ENCODE measurements at places on chromosomes 4 and X.

GRCh38 chr4:74338792-74339333 lies 26.1 kb upstream of the EREG start:
- no peak for DNase-seq

DNA sequence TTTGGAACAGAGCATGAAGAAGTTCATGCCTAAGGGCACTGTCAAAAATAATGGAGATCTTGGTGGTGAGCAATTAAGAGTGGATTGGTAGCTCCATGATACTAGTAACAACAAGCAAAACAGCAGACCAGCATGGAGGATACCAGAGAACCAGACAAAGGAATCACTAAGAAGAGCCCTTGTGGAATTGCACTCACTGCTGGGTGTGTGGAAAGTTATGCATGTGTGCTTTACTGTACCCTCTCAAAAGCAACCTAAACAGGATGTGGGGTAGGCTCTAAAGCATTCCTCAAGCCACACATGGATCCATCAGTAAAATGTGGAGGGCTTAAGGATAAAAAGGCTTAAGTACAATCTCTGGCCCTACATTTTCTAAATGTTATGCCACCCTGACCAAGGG lies 69.5 kb downstream of the AR start:
- DNase-seq = no peak

GRCh38 chr4:182325848-182326255 lies 82.7 kb downstream of the TENM3 start:
- no peak for DNase-seq

DNA sequence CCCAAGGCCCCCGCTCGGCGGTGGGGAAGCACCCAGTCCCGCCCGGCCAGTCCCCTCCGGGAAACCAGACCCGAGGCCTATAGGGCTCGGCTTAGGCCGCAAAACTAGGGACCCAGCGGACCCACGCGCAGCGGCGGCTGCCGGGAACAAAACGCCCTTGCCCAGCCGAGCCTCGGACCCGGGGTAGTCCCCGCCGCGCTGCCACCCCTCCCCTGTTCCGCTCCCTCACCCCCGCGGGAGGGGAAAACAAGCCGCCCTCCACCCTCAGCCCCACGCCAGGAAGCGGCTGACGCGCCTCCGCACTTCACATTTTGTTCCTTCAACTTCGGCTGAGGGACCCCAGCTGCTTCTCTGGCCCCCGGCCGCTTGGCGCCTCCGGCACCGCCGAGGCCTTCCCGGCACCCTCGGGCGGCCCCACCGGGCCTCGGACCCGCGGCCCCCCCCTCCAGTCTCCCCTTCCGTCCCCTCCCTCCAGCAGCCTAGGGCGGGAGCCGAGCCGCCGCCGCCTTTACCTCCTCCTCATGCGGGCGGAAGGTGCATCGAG lies 694 bp downstream of the PDS5A start:
- DNase-seq = peak; percentile 21

DNA sequence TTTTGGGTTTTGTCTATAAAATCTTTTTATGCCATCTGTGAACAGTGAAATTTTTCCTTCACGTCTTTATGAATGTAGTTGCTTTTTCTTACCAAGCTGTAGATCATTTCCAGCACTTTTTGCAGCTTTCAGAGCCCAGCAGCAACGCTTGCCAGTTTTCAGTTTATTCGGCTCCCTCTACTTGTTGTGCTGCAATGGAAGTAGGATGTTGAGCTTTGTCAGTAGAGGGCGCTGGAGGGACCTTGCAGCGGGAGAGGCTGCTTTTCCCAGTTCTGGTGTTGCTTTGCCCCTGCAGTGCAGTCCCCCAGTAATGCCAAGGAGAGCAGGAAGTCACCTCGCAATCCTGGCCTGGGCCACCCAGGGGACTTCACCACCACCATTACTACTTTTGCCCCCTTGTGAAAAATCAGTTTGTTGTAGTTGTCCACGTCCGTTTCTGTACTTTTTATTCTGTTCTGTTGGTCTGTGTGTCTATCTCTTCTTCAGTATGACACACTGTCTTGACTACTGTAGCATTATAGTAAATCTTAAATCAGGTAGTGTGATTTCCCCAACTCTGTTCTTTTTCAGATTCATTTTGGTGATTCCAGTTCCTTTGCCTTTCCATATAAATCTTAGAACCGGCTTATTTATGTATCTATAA lies 21.8 kb downstream of the CMC4 start:
- no peak for DNase-seq

DNA sequence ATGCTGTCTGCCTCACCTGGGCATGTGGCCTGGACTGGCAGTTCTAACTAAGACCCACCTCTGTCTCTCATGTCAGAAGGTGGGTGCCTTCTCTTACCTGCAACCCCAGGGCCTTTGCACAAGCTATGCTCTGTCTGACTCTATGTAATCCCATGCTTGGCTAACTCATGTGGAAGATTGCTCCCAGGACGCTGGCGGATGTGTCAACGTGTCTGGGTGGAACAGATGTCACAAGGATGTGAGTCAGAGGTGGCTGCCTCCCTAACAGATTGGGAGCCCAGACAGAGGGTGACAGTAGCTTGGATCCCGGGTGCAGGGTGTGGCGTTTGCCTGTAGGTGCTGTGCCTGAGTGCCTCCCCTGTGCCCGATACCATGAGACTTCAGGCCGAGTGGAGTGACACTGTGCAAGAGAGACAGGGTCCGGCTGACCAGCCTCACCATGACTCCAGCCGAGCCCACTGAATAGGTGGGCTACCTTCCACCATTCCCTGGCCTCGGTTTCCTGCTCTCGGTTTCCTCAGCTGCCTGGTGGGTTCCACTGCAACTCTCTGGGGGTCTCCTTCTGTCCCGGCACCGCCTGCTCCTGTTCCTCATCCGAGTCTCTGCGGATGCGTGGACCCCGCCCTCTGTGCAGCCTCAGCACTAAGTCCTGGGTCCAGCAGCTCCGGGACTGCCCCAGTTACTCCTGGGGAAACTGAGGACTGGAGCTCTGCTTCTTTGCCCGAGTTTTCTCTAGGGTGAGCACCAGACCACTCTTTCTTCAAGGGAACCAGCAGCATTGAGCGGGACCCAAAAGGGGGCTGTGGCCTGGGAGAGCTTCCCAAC lies 11.0 kb downstream of the SH3BP2 start:
- no peak for DNase-seq

GRCh38 chrX:10104958-10105658 lies 51.7 kb upstream of the CLCN4 start:
- no peak for DNase-seq

- no peak for DNase-seq
Measured at GRCh38 chrX:69185141-69185540, 19.9 kb upstream of the PJA1 start.

- no peak for DNase-seq
Measured at GRCh38 chrX:121570072-121570841, 522.8 kb downstream of the GLUD2 start.

DNA sequence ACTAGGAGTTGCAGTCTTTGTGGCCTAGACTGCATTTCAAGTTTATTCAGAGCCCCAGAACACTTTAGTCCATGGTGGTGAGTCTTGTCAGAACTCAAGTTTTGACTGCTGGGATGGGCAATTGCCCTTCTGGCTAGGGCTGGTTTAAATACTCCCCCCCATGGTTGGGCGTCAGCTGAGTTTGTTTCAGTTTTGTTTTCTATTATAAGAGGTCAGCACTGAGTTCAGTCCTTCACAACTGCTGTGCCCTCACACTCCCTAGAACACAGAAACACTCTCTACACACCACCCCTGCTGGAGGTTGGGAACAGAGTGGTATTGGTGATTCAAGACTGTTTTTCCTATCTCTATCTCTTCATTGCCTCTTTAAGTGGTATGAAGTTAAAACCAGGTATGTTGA lies 217.0 kb downstream of the GUCY2F start:
- DNase-seq = no peak

GRCh38 chr4:47704693-47705325 lies 133.1 kb downstream of the CORIN start:
- no peak for DNase-seq

DNA sequence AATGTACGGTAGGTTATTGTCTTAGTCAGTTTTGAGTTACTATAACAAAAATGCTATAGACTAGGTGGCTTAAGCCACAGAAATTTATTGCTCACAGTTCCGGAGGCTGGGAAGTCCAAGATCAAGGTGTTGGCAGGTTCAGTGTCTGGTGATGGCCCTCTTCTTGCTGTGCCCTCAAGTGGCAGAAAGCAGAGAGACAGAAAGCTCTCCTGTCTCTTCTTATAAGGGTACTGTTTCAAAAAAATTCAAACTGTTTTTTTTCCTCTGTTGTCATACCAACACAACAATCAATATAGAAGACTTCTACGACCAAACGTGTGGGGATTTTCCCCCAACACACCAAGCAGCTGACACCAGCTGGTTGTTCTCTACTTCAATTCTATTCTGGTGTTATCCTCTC lies 53.4 kb downstream of the ADGRG4 start:
- DNase-seq = no peak

GRCh38 chr4:96649536-96649935 lies 809.6 kb downstream of the PDHA2 start:
- no peak for DNase-seq

DNA sequence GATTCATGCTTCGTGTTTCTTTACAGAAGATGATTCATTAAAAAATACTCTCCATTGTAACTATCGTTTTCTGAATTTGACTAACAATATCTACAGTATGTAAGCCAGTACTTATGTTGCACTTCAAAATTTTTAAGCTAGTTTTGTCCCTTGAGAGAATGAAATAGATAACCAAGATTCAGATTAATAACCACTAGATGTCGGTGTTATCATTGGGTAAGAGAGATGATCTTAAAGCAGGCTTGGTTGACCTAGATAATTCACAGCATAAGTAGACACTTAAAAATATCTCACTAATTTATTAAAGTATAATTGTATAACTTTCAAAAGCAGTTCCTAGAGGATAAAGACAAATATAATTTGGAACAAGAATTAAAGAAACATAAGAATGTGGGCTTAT lies 430.9 kb downstream of the C4orf33 start:
- no peak for DNase-seq

- no peak for DNase-seq
Measured at GRCh38 chr4:41512136-41512535, 25.8 kb upstream of the LIMCH1 start.

DNA sequence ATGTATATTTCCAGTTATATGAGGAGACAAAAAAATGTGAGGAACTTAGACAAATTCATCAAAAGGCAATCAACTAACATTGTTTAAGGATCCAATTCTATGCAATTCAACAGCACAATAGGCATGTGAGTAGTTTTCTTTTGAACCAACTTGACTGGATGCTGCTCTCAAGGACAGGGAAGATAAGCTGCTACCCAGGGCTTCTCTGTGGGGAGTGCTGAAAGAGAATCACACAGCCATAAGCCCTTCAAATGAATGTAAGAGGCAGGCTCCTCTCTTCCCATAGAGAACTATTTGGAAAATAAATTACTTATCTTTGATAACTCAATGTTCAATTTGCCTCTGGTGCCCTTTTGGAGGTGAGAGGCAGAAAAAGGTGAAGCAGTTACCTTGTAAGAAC lies 1413.6 kb downstream of the PCDH7 start:
- no peak for DNase-seq

DNA sequence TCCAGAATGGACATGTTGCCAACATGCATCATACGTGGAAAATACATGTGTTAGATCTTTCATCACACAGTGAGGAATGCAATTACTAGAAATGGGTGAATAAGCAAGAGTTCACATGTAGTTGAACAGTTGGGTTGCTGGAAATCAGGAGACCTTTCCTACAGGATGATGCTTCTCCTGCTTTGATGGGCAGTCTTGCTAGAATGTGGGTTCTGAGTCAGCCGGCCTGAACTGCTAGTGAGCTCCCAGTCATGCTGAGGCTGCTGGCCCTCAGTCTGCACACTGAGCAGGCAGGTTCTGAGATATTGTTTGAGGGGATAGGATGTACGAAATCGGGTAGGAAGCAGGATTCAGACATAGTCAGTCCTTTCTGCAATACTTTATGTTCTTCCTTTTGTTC lies 20.2 kb downstream of the MSL3 start:
- no peak for DNase-seq

GRCh38 chr4:141079393-141079930 lies 53.8 kb downstream of the RNF150 start:
- no peak for DNase-seq

DNA sequence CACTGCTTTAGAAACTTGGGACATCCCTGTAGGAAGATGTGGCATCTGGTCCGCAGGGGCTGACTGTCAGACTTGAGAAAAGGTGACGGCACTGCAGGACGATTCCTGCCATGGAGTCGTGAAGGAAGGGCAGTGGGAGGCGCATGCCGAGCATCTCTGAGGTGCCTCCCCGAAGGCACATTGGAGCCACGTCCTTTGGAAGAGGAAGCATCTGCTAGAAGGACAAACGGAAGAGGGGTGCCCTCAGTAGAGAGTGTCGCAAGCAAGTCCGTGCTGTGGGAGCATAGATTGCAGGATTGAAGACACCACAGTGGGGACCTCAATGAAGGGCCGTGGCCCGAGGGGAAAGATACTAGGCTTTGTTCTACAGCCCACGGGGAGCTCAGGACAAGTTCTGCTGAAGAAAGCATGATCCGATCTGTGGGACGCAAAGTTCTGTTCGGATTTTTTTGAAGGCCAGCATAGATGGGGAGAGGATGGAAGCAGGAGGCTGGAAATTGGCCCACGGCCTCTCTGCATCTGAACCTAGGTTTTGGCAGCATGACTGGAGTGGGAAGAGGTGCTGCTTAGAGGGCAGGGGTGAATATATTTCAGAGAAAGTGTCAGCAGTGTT lies 24.2 kb upstream of the HELT start:
- no peak for DNase-seq

GRCh38 chr4:73438582-73439215 lies 2.7 kb downstream of the AFP start:
- DNase-seq = no peak

DNA sequence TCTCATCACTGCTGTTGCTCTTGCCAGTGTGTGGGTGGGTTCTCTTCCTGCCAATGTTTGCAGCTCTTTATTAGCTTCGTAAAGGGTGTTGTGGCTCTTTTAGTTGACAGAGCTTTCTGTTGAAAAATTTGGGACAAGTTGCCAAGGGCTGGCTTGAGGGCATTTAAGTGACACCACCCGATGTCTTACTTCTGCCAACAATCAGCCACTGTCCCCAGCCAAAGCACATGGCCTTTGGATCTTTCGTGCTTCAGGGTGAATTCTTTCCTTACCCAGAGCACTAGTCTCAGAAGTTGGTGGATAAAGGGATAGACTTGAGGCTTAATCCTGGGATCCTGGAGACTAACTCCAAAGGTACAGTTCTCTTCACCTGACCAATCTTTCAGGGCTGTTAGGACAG lies 113.6 kb downstream of the SOX3 start:
- no peak for DNase-seq
